ENCODE measurements at places on chromosomes 13 and 19.
A peak's percentile ranks its signal among the peaks of the same experiment; 100 is the strongest.

DNA sequence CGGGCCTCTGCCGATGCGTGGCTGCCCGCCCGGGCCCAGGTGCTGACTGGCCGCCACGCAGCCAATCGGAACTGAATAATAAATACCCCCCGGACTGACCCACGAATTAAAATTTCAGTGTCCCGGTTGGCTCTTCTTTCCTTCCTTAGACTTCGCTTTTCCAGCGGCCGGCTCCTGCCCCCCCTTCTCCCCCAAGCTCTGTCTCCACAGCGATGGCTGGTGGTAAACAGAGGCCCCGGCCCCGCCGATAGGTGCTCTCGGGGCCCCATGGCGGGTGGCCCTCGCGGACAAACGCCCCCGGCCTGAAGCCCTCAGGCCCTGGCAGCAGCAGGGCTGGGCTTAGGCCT lies 2.6 kb downstream of the ZBTB7A start:
- DNase-seq, result peak; percentile 28

DNA sequence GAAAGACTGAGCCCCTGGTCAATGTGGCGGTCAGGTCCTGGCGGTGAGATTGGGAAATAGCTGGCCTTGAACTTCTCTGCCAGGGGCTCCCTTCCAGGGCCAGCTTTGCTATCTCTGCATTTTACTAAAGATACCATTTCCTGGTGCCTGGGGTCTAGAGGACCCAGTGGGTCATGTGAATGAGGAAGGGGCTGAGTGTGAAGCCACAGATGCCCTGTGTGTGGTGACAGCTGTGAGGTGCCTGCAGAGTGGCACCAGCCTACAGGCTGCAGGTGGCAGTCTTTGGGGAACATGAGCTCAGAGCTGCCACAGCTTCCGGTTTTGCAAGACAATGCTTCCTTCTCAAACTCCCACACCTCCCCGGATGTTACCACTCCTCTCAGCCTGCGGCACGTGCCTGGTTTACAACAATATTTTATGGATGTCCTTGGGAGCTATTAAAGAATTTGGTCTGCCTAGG lies 5.2 kb upstream of the MLNR start:
- peak; percentile 22 for DNase-seq

- no peak for DNase-seq
These were observed 137.3 kb upstream of the FNDC3A start for GRCh38 chr13:48838193-48838973.

DNA sequence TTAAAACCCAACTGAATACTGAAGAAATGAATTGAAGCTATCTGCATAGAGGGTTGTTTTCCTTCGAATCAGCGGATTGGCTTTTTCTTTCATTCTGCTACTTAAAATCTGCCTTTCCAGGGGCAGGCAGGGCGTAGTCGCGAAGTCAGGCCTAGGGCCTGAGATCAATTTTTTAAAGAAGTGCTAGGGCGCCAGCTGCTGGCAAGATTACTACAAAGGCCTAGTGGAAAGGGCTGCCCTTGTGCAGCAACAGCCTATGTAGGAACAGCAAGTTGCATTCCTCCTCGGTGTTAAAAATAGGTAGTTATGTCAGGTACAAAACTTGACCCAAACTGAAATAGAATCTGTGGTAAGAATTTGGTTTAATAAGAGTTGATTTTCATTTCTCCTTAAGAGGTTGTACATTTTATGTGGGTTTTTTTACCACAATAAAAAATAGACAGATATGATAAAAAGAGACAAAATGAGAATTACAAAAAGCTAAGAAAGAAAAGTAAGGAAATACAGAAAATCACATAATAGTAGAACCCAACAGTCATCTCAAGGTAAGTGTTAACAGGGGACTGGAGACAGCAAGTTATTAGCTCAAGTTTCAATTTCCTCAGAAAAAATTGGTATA lies 9.5 kb upstream of the URAD start:
- DNase-seq, result peak; percentile 16

- DNase-seq, result no peak
These were observed 44.0 kb downstream of the KLF2 start for GRCh38 chr19:16368385-16369305.

DNA sequence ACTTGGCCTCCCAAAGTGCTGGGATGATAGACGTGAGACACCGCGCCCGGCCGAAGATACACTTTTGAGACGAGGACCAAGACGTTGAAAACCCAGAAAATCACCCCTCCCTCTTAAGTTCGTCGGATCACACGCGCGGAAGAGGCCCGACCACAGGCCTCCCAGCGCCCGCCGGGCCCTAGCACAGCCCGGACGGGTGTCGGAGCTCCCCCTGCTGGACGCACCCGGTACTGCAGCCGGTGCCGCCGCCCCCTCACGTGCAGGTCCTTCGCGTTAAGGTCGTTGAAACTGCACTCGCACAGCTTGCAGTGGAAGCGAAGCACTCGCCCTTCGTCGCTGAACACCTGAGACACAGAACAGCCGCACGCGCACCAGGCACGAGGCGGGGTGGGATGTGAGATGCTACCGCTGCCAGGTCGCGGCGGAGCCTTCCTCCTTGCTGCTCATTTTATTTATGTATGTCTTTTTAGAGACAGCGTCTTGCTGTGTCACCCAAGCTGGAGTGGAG lies 35.7 kb upstream of the MATK start:
- DNase-seq, result no peak

GRCh38 chr13:72820898-72821279 lies 39.0 kb downstream of the PIBF1 start:
- no peak for DNase-seq

- DNase-seq, result no peak
These were observed 1541.0 kb downstream of the SLITRK5 start for GRCh38 chr13:89212186-89212585.

- no peak for DNase-seq
These were observed 490.8 kb downstream of the FOXO1 start for GRCh38 chr13:40175639-40176038.

- DNase-seq, result no peak
These were observed 6.7 kb upstream of the F2RL3 start for GRCh38 chr19:16882146-16882545.

DNA sequence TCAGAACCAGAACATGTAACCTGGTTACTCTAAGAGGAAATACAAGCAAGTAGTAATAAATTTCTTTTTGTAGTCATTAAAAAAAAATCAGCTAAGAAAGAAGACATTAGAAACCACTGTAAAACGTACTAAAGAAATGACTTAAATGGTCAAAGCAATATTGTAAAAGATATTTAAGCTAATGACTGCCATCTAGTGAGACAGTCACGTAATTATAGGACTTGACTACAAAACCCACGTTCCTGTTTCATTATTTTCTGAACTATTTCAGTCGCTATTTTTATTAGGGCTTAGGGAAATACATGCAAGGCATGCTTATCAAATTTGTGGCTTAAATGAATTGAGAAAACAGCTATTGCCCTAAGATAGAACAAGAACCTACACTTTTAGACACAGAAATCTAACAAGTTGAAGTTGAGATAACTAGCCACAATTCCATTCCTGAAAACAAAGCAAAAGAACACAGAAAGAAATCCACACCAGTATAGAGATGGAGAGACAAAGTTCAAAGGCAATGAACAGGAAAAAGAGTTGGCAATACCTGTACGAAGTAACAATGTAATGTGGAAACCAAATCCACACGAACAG lies 17.9 kb downstream of the ALG5 start:
- peak; percentile 80 for DNase-seq

DNA sequence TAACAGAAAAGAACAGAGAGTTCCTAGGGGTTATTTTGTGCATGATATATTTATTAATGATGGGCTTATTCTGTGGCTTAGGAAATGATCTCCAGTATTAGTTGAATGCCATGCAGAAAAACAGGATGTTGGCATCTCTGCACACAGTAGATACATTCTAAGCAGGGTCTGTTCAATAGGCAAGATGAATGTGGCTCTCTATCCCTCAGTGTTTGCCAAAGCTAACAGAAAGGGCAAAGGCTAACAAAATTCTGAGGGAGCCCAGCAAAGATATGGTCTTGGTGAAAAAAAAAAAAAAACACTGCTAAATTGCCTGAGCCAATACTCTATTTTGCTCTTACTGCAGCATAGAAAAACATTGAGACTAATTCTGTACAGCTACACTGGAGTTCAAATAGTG lies 1095.8 kb downstream of the UQCRFS1 start:
- no peak for DNase-seq

DNA sequence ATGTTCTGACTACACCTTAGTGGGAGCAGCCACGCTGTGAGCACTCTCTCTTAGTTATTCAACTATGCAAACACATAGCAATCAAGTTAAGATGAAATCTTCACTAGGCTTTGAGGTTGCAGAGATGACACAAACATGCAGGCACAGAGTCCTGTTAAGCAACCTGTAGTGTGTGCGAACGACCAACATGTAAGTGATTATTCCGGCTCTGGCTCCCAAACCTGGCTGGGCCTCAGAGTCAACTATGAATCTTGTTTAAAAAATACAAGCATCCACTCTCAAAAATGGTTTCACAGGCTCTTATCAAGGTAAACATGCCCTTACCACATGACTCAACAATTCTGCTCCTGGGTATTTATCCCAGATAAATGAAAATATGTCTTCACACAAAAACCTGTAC lies 91.4 kb downstream of the IRS2 start:
- DNase-seq, result no peak

DNA sequence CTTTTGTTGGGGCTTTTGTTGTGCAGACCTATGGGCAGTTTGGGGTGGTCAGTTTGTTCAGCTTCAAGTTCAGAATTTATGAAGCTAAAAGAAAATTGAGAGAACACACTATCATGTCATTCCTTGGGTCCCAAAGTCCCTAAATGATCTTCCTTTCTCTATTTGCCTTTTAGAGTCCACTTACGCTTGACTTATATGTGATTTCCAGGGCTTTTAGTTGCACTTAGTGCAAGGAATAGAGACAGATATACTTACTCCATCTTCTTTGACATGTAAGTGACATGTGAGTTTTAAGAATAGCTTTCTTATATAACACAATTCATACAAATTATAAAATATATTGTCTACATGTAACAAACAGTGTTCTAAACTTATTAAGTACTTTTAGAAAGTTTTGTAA lies 660.1 kb upstream of the SLITRK1 start:
- DNase-seq, result no peak

DNA sequence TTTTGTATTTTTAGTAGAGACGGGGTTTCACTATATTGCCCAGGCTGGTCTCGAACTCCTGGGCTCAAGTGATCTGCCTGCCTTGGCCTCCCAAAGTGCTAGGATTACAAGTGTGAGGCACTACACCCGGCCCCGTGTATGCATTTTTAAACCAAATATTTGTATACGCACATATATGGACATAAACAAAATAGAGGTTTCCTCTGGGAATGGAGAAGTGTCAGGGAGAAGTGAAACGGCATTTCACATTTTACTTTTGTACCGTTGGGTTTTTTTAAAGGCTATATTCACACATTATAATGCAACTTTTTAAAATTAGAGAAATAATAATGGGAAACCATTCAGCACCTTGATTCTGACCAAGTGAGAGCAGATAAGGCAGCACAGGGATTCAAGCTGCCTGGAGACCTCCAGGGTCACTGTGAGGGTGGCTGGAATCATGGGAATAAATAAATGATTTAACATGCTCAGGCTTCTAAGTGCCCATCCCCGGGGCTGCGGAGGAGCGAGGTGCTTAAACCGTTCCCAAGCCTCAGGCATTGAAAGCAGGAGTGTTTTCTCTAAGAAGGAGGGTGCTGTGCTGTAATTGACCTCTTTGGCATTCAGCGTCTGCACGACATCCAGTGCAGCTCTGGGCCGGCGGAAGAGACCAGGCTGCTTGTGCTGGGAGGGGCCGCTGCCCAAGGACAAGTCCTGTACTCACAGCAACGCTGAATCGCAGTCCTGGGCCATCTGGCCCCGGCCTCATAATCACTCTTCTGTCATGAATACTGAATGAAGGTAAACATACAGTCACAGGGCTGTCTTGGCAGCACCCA lies 24.7 kb downstream of the GPR42 start:
- peak; percentile 7 for DNase-seq

- no peak for DNase-seq
These were observed 51.1 kb downstream of the MLLT1 start for GRCh38 chr19:6228551-6229215.

DNA sequence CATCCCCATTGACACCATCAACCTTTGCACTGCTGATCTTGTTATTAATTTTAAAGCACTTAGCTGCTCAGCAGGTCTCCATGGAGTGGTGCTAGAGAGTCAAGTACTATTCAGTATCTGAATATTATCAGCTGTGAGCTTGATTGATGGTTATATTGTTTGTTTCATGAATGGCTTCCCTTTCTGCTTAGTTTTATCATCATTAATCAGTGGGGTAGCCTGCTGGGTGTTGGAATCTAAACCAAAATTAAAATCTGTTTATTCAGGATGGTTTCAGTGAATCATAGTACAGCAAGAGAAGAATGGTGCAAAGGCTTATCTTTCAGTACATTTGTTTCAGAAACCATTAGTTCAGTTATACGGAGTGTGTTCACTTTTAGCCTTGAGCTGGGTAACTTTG lies 42.5 kb upstream of the SCEL start:
- DNase-seq, result peak; percentile 74

- no peak for DNase-seq
These were observed 52.5 kb downstream of the MTUS2 start for GRCh38 chr13:28872427-28873176.

Measured in pons (tissue), 1 donor.